ENCODE measurements at places on chromosomes 1 and 21.
A peak's percentile ranks its signal among the peaks of the same experiment; 100 is the strongest.

DNA sequence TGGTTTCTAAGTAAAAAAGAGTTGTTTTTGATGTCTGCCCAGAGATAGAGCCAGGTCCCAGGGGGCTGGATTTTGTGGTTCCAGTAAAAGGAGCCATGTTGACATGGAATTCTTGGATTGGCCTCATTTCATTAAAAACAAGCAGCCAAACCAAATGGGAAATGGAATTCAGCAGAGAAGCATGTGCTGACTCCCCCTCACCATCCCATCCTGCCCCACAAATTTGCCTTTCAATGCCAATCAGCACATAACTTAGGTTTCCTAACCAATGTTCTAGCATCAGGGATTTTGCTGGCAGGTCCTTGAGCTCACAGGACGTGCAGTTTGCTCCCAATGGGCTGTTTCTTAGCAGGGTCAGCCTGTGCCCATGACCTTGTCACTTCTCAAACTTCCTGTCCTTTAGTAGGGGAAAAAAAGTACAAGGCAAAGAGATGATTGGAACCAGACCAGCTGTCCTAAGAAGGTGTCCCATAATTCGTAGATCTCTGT lies 101.5 kb upstream of the GADD45A start:
- no peaks in the 10 kb centered on the region for H3K36me3 ChIP-seq
- no peak overlapping the region for H3K4me3 ChIP-seq
- no peak for DNase-seq
- no peak overlapping the region for H3K27ac ChIP-seq

DNA sequence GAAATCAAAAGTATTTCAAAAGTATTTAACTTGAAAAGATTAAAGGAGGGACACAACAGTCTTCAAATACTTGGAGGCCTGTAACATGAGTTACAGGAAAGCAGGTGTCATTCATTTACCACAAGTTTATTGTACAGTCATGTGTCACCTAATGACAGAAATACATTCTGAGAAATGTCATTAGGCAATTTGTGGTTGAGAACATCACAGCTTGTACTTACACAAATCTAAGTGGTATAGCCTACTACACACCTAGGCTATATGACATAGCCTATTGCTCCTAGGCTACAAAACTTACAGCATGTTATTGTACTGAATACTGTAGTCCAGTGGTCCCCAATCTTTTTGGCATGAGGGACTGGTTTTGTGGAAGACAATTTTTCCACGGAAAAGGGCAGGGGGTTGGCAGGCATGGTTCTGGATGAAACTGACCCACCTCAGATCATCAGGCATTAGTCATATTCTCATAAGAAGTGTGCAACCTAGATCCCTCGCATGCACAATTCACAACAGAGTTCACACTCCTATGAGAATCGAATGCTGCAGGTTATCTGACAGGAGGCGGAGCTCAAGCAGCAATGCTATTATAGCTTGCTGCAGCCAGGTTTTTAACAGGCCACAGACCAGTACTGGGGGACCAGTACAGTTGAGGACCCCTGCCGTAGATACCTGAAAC lies 25.0 kb upstream of the PHTF1 start:
- no peaks in the 10 kb centered on the region for H3K27me3 ChIP-seq
- peak overlapping the region; percentile 95 for H3K27ac ChIP-seq
- H3K4me3 ChIP-seq = peak overlapping the region; percentile 36
- peak; percentile 41 for DNase-seq
- peaks cover 42% of the 10 kb centered on the region for H3K4me1 ChIP-seq

DNA sequence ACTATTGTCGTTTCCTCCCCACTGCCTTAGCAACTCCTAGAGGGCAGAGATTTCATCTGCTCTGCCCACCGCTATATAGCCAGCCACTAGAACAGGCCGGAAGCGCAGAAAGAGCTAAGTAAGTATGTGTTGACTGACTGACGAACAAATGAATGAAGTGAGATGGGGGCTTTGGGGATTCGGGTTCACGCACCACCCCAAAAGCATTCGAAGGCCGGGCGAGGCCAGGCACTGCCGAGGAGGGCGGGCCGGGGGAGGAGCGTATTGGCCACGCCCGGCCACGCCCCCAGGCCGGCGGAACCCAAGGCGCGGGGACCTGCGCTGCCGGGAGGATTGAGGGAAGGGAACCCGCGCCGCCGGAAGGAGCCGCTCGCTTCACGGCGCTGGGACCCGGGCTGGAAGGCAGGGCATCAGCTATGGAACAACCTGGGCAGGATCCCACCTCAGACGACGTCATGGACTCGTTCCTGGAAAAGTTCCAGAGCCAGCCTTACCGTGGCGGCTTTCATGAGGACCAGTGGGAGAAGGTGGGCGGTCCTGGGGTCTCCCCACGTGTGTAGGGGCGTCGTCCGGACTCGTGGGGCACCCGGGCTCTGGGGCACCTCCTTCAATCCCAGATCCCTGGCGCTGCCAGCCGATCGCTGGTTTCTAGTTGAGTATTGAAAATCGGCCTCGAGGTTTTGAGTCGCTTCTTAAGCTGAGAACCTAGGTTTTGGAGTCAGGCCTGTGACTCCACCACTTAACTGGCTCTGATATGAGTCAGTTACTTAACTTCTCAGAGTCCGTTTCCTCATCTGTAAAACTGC lies at the start of gene TTC4:
TTC4 (plus strand) TSS at position 369 of the 806 bp plus-strand sequence; CDS start at position 417, 48 bp downstream.
- no peaks in the 10 kb centered on the region for H3K27me3 ChIP-seq
- H3K36me3 ChIP-seq = peaks cover 15% of the 10 kb centered on the region
- peaks cover 31% of the 10 kb centered on the region for H3K4me1 ChIP-seq
- peak within 1 kb of the TSS; percentile 92 for H3K4me3 ChIP-seq
- peak; percentile 84 for DNase-seq

DNA sequence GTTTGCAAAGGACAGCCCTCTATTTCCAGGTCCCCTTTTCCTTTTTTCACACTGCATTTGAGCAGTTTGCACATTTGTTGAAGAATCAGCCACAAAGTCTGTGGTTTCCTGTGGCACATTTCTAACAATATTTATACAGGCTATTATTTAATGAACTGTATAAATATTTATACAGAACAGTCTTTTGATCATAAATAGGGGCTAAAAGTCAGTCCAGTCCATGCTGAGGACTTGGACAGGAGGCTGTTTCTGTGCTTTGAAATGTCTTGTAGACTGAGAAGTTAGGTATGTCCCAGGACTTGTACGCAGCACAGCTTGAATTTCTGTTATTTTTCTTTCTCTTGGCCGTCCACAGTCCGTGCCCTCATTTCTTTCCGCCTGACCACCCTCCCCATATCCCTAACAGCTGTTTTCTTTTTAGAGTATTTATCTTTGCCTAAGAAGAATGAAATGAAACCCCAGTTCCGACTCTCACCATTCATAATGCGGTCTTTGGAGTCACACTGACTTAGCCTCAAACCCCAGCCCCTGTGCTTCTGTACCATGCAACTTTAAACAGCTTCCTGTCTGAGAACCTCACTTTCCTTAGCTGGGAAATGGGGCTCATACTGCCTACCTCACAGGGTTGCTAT lies 19.7 kb downstream of the FGGY start:
- H3K36me3 ChIP-seq = peaks cover 4% of the 10 kb centered on the region
- H3K27me3 ChIP-seq = no peaks in the 10 kb centered on the region
- H3K4me1 ChIP-seq = peaks cover 5% of the 10 kb centered on the region
- DNase-seq = no peak

DNA sequence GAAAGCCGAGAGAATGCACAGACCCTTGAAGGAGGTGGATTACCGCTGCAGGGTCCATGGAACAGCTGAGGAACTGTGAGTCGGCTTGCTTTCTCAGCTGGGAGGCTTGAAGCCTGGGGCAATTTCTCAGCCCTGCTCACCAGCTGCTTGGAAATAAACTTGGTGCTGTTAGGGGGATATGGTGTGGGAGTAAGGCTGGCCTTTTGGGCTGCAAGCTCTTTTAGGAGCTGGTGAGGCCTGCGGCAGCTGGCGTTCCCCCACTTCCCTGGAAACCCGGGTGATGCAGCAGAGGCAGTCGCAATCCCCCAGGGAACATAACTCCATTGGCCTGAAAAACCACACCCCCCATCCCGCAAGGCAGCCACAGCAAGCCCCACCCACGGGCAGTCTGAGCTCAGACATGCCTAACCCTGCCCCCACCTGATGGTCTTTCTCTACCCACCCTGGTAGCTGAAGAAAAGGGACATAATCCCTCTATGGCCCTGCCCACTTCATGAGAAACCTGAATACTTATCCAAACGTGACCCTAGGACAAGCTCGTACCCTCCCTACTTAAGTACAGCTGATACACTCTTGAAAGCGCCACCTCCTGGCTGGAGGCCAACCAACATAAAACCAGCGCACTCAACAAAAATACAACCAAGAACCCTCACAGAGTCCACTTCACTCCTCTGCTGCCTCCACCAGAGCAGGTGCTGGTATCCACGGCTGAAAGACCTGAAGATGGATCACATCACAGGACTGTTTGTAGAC lies 1995.8 kb downstream of the NCAM2 start:
- no peak overlapping the region for H3K4me3 ChIP-seq
- H3K4me1 ChIP-seq = no peaks in the 10 kb centered on the region
- H3K27ac ChIP-seq = no peak overlapping the region
- H3K36me3 ChIP-seq = no peaks in the 10 kb centered on the region
- DNase-seq = no peak

DNA sequence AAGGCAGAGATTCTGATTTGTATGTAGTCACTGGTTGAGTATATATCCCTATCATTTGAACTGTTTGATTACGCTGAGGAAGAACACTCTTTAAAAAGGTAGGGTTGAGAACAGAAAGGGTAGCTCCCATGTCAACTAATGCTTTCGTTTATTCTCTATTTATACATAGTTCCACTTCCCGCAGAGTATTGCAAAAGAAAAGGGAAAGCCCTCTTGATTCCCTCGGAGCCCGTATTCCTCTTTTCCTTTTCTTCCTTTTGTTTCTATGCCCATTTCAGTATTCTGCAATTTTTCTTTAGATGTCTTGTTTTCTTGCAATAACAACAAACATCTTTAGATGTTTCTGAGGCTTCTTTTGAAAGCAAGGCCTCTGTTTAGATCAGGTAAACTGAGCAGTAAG lies 78.2 kb downstream of the DNTTIP2 start:
- H3K27ac ChIP-seq = no peak overlapping the region
- no peaks in the 10 kb centered on the region for H3K4me1 ChIP-seq
- DNase-seq = no peak
- H3K36me3 ChIP-seq = no peaks in the 10 kb centered on the region
- peaks cover 4% of the 10 kb centered on the region for H3K27me3 ChIP-seq

DNA sequence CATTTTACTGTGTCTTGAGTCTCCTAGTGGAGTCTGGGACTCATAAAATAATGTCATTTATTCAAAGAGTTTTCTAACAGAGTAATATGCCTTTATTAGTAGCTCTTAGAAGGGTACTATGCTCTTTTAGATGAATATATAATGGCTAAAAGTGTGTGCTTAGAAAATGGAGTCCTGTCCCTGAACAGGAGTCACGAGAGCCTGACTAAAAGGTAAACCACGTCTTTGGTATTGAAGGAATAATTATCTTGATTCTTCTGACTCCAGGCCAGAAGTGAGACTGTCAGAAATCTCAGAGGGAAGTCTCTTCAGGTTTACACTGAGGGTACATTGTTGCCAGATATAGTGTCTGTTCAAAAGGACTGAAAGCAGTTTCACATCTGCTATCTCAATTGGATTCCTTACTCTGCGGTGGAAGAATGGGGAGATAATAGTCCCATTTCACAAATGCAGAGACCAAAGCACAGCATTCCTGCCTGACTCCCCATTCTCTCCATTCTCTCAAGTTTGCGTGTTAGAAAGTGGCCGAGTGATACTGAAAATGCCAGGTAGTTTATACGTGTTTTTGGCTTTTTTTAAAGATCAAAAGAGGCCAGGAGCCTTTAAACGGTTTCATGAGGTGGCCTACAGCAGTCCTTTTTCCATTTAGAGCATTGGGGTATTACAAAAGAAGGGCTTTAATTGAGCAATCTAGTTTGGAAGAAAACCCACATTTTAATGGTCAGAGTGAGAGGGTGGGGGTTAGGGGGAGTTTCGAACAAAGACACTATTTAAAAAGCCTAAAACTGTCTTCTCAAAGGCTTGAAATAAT lies 176.6 kb downstream of the VPS13D start:
- peaks cover 38% of the 10 kb centered on the region for H3K4me1 ChIP-seq
- DNase-seq = no peak
- H3K36me3 ChIP-seq = peaks cover 37% of the 10 kb centered on the region
- no peak overlapping the region for H3K27ac ChIP-seq
- H3K27me3 ChIP-seq = no peaks in the 10 kb centered on the region
- H3K4me3 ChIP-seq = no peak overlapping the region

GRCh38 chr1:158185770-158186169 lies 5.1 kb downstream of the CD1D start:
- DNase-seq = no peak
- no peaks in the 10 kb centered on the region for H3K36me3 ChIP-seq
- H3K4me1 ChIP-seq = peaks cover 10% of the 10 kb centered on the region
- H3K27me3 ChIP-seq = peaks cover 45% of the 10 kb centered on the region
- H3K4me3 ChIP-seq = no peak overlapping the region

DNA sequence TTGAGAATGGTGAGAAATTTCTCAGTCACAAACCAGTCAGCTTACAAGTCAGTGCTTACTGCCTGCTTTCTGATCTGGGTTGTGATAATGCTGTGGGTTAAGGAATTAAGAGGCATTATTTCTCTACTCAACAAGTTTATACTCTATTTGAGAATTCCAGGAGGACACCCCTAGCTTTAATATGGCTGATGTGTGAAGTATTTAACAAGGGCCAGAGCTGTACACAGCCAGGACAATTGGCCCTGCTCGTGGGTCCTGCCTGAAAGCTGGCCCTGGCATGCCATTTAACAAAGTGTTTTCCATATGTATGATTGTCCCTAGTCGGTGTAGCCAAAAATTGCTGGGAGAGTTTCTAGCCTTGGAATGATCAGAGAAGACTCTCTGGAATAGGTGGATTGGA lies 43.2 kb downstream of the HHAT start:
- H3K27ac ChIP-seq = no peak overlapping the region
- no peaks in the 10 kb centered on the region for H3K36me3 ChIP-seq
- H3K4me3 ChIP-seq = no peak overlapping the region
- H3K4me1 ChIP-seq = peaks cover 30% of the 10 kb centered on the region
- DNase-seq = no peak

DNA sequence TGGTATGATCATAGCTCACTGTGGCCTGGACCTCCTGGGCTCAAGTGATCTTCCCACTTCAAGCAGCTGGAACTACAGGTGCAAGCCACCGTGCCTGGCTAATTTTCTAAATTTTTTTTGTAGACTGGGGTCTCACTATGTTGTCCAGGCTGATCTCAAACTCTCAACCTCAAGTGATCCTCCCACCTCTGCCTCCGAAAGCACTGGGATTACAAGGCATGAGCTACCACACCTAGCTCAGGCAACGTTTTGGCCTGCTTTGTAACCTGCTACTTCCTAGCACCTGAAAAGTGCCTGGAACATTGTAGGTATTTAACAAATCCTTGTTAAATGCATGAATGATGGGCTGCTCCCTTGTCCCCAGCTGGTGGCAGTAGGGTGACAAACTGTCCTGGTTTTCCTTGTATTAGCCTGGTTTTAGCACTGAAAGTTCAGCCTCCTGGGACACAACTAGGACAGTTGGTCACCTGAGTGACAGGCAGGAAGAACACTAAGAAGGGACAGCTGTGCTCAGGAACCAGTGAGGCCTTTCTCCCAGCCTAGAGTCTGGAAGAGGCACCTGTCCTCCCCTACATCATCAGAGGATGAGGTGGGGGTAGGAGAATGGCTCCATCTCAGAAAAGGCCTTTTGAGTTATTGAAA lies 88.5 kb upstream of the CD34 start:
- H3K27ac ChIP-seq = no peak overlapping the region
- DNase-seq = no peak
- H3K4me3 ChIP-seq = no peak overlapping the region
- no peaks in the 10 kb centered on the region for H3K27me3 ChIP-seq
